SK-N-SH (cell line): ENCODE measurements at places on chromosomes 11 and 22.

- H3K36me3 ChIP-seq, result no peaks in the 10 kb centered on the region
- H3K27ac ChIP-seq, result peak overlapping the region; percentile 29; the same call in 1 of the 2 replicates
- H3K4me3 ChIP-seq, result no peak overlapping the region; the same call in 1 of the 2 replicates
- H3K27me3 ChIP-seq, result no peaks in the 10 kb centered on the region
- H3K4me1 ChIP-seq, result peaks cover 2% of the 10 kb centered on the region; the same call in 1 of the 2 replicates
- DNase-seq, result peak; percentile 1
Observed at GRCh38 chr11:28566339-28567089, 458.3 kb downstream of the METTL15 start.

DNA sequence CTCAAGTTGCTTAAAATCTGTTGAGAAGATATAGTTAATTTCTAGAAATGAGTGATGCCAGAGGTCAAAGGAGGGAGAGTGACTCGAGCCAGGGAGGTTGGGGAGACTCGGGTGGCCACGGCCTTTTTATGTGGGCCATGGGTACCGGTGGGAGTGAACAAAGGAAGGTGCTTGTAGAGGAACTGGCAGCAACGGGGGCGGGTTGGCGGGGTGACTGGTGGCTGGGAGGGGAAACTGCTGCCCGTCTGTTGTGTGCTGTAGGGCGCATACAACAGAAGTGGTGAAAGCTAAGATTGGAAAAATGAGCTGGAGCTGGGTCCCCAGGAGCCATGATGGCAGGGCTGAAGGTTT is 5.4 kb downstream of the DAGLA start:
- H3K36me3 ChIP-seq, result no peaks in the 10 kb centered on the region
- H3K4me1 ChIP-seq, result no peaks in the 10 kb centered on the region
- no peaks in the 10 kb centered on the region for H3K27me3 ChIP-seq

- H3K36me3 ChIP-seq, result no peaks in the 10 kb centered on the region
- H3K27me3 ChIP-seq, result peaks cover 95% of the 10 kb centered on the region
- H3K27ac ChIP-seq, result no peak within 1 kb of the TSS
- peak; percentile 31 for DNase-seq
- H3K4me1 ChIP-seq, result no peaks in the 10 kb centered on the region
- no peak within 1 kb of the TSS for H3K4me3 ChIP-seq
Observed at GRCh38 chr11:32435511-32435941, at the start of gene WT1. Gene WT1, minus strand, starts transcription at chr11:32435539.

GRCh38 chr22:22103078-22103875 is 120.7 kb upstream of the TOP3B start:
- H3K27me3 ChIP-seq, result peaks cover 16% of the 10 kb centered on the region
- no peaks in the 10 kb centered on the region for H3K36me3 ChIP-seq
- DNase-seq, result peak; percentile 44
- H3K27ac ChIP-seq, result no peak overlapping the region

GRCh38 chr11:31817054-31817620 is 6.0 kb upstream of the PAX6 start:
- no peak overlapping the region for H3K27ac ChIP-seq
- H3K36me3 ChIP-seq, result no peaks in the 10 kb centered on the region
- H3K27me3 ChIP-seq, result peaks cover 100% of the 10 kb centered on the region
- DNase-seq, result peak; percentile 38
- H3K4me3 ChIP-seq, result no peak overlapping the region

- DNase-seq, result no peak
- no peaks in the 10 kb centered on the region for H3K27me3 ChIP-seq
- no peak overlapping the region for H3K27ac ChIP-seq
- no peaks in the 10 kb centered on the region; the same call in 1 of the 2 replicates for H3K4me1 ChIP-seq
Observed at GRCh38 chr22:46454504-46455269, 82.7 kb downstream of the CELSR1 start.

DNA sequence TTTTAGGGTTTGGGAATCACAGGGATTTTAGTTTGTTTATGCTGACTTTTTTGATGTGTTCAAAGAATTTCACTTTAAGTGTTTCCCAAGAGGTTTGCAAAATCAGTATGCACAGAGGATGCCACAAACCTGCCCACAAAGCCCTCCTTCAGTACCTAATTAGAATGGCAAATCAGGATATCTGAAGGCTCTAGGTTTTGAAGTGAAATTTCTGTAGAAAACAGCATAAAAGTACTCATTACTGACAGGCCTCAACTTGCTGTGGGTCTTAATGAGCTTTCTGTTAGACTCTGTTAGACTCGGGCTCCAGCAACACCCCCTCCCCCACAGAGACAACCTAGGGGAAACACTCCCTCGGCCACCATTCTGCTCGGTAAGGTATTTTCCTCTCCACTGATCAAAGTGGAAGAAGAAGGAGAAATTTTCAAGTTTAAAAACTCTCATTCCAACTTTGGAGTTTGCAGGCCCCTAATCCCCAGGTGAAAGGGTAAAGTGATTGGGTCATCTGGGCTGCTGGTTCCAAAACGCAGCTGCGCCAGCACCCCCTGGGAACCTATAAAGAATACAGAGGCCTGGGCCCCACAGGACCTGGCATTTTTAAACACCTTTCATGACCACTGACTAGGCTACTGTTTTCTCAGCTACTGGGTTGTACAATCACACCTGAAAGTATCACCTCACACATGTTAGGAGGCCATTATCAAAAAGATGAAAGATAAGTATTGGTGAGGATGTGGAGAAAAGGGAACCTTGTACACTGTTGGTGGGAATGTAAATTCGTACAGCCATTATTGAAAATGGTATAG is 67.5 kb downstream of the PLEKHA7 start:
- DNase-seq, result no peak
- no peak overlapping the region for H3K4me3 ChIP-seq
- H3K27me3 ChIP-seq, result peaks cover 6% of the 10 kb centered on the region; the same call in 1 of the 2 replicates
- H3K4me1 ChIP-seq, result no peaks in the 10 kb centered on the region
- H3K27ac ChIP-seq, result no peak overlapping the region

GRCh38 chr11:16853859-16854258 is 115.4 kb downstream of the C11orf58 start:
- H3K27ac ChIP-seq, result no peak overlapping the region
- no peak for DNase-seq
- no peaks in the 10 kb centered on the region; the same call in 1 of the 2 replicates for H3K27me3 ChIP-seq
- peaks cover 17% of the 10 kb centered on the region; the same call in 1 of the 2 replicates for H3K4me1 ChIP-seq
- no peaks in the 10 kb centered on the region for H3K36me3 ChIP-seq
- H3K4me3 ChIP-seq, result no peak overlapping the region

DNA sequence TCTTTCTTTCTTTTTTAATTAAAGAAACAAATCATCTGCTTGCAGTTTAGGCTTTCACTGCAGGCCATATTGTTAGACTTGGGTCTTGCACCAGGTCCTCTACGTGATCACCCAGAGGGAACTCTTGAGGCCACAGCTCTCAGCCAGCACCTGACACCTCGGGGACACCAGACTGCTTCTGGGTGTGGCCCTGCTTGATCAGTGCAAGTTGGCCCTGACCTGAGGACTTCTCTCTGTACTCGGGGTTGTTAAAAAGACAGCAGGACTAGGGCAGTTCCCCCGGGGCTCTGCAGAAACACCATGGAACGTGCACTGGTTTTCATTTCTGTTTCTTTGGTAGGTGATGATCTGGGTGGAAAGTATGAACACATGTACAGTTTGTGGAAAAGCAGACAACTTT is 51.2 kb upstream of the MYO18B start:
- no peak for DNase-seq
- H3K4me1 ChIP-seq, result no peaks in the 10 kb centered on the region
- H3K27me3 ChIP-seq, result no peaks in the 10 kb centered on the region
- no peak overlapping the region for H3K4me3 ChIP-seq
- no peaks in the 10 kb centered on the region for H3K36me3 ChIP-seq
- H3K27ac ChIP-seq, result peak overlapping the region; percentile 92

DNA sequence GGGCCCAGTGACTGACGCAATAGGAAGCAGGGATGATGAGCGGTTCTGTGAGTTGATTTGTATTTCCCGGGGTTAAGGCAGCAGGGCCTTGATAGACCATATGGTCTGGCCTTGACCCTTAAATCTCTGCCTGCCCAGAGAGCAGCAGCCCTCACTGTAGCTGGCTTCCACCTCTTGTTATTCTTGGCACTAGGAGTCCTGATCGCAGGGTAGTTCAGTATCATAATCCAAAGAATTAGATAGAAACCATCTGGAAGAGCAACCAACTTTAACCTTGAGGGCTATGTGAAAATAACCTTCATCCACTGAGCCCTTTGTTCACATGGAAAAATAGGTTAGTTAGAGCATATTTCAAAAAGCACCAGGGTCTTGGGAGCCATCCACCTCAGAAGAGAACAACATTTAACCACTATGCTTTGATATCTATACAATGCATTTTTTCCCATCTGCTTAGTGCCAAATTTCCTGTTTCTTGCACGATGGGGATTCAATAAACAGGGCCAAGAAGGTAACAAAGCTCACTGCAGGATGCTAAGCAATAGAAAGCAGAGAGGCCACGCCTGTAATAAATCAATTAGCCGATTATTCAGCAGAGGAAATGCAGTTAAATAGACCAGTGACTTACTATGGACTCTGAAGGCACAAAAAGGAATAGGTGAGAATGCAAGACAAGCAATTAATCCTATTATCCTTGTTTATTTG is 761.3 kb downstream of the OPCML start:
- DNase-seq, result peak; percentile 56
- no peaks in the 10 kb centered on the region for H3K27me3 ChIP-seq
- H3K4me1 ChIP-seq, result no peaks in the 10 kb centered on the region; the same call in none of the 2 replicates
- no peaks in the 10 kb centered on the region for H3K36me3 ChIP-seq
- no peak overlapping the region for H3K4me3 ChIP-seq

GRCh38 chr11:73270016-73270854 is 1.9 kb upstream of the P2RY6 start:
- H3K36me3 ChIP-seq, result no peaks in the 10 kb centered on the region
- peak overlapping the region; percentile 97 for H3K27ac ChIP-seq
- H3K4me3 ChIP-seq, result no peak overlapping the region
- DNase-seq, result no peak
- H3K4me1 ChIP-seq, result 0 out of 2 replicates have a peak, but pooled peaks cover 3% of the 10 kb centered on the region
- H3K27me3 ChIP-seq, result no peaks in the 10 kb centered on the region

- no peaks in the 10 kb centered on the region for H3K36me3 ChIP-seq
- H3K4me1 ChIP-seq, result no peaks in the 10 kb centered on the region
- no peak overlapping the region for H3K27ac ChIP-seq
- H3K27me3 ChIP-seq, result no peaks in the 10 kb centered on the region
- no peak overlapping the region for H3K4me3 ChIP-seq
- DNase-seq, result no peak
Observed at GRCh38 chr22:40741116-40741515, 61.8 kb downstream of the MCHR1 start.

- no peak for DNase-seq
- peaks cover 11% of the 10 kb centered on the region for H3K36me3 ChIP-seq
- H3K27ac ChIP-seq, result peak overlapping the region; percentile 86; the same call in 1 of the 2 replicates
- H3K4me1 ChIP-seq, result peaks cover 7% of the 10 kb centered on the region
- H3K4me3 ChIP-seq, result no peak overlapping the region
- no peaks in the 10 kb centered on the region for H3K27me3 ChIP-seq
Observed at GRCh38 chr11:96051820-96052219, 127.9 kb upstream of the MTMR2 start.

GRCh38 chr22:19478045-19478900 is 720 bp downstream of the UFD1 start:
- H3K4me3 ChIP-seq, result peak overlapping the region; percentile 95
- H3K36me3 ChIP-seq, result peaks cover 20% of the 10 kb centered on the region
- H3K27me3 ChIP-seq, result no peaks in the 10 kb centered on the region
- peaks cover 5% of the 10 kb centered on the region; the same call in 1 of the 2 replicates for H3K4me1 ChIP-seq
- DNase-seq, result no peak

- no peaks in the 10 kb centered on the region for H3K36me3 ChIP-seq
- H3K27ac ChIP-seq, result no peak overlapping the region
- H3K27me3 ChIP-seq, result no peaks in the 10 kb centered on the region
Observed at GRCh38 chr11:92458486-92458885, 233.9 kb downstream of the FAT3 start.

- H3K4me1 ChIP-seq, result peaks cover 60% of the 10 kb centered on the region
- no peak for DNase-seq
- H3K27ac ChIP-seq, result no peak overlapping the region
Observed at GRCh38 chr11:126137136-126137535, 74.3 kb downstream of the RPUSD4 start.

DNA sequence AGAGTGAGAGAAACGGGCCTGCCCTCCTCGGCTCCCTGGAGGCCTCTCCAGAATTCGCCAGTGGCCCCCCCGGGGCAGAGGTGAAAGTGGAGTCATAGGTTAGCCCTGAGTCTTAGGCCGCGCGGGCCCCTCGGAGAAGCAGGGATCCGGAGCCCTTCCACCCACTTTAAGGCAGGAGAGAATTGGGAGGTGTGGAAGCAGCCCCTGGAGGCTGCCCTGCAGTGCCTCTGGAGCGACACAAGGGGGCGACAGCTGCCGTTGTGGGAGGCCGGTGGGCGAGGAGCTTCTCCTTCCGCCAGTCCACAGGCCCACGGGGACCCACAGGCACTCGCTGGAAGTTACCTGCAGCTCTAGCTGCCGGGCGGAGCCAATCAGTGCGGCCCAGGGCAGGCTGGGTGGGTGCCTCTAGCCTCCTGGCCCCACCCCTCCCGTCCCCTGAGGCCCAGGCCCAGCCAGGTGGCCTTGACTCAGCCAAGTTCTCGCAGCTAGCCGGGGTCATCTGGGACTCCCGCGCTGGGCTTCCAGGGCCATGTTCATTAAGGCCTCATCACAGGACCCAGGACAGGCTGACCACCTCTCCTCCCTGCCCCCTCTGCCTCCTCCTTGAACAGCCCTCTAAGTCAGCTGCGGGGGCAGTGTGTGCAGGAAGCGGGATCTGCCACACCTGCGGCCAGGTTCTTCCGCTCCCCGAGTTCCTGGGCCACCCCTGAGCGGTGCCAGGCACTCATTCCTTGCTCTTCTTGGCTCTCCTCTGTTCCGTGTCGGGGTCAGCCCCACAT is 5.0 kb downstream of the DGKZ start:
- peak; percentile 85 for DNase-seq
- no peaks in the 10 kb centered on the region for H3K27me3 ChIP-seq
- peaks cover 3% of the 10 kb centered on the region for H3K36me3 ChIP-seq
- no peak overlapping the region for H3K4me3 ChIP-seq
- peaks cover 19% of the 10 kb centered on the region for H3K4me1 ChIP-seq

DNA sequence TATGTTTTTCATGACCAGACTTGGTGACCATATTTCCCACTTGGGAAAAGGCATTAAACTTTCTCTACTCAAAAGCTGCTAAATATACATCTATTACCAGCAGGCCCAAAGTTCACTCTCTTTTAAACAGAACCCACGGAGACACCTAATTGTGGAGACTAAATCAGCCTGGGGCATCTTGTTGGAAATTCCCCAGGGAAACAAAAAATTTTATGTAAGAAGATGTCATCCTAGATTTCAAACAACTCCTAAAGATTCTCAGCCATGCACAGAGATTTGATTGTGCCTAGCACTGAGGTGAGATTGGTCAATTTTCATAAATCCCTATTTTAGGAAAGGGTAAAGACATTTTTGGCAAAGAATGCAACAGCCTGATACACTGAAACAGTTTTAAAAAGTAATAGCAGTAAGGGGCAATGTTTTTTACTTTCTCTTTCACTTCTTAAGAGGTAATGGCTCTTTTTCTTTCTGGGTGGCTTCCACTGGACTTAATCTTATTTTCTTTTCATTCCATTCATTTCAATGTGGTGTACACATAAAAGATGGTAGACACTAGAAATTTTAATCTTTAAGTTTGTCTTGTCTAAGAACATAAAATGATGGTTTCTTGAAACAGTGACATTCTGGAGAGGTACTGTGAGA is 9.6 kb downstream of the OR52N2 start:
- H3K27ac ChIP-seq, result no peak overlapping the region
- H3K4me1 ChIP-seq, result no peaks in the 10 kb centered on the region
- peaks cover 3% of the 10 kb centered on the region; the same call in 1 of the 2 replicates for H3K27me3 ChIP-seq
- no peak for DNase-seq
- H3K36me3 ChIP-seq, result no peaks in the 10 kb centered on the region

- peak overlapping the region; percentile 46 for H3K27ac ChIP-seq
- no peaks in the 10 kb centered on the region for H3K4me1 ChIP-seq
- H3K4me3 ChIP-seq, result no peak overlapping the region
- DNase-seq, result no peak
Observed at GRCh38 chr11:27234043-27234668, 128.9 kb downstream of the CCDC34 start.

- DNase-seq, result peak; percentile 45
- H3K4me1 ChIP-seq, result no peaks in the 10 kb centered on the region
- no peaks in the 10 kb centered on the region for H3K36me3 ChIP-seq
- no peak overlapping the region for H3K4me3 ChIP-seq
- H3K27me3 ChIP-seq, result no peaks in the 10 kb centered on the region; the same call in 1 of the 2 replicates
Observed at GRCh38 chr11:121199516-121199915, 93.1 kb upstream of the SC5D start.
